ENCODE measurements at places on chromosomes 12 and 14. TPM values are rescaled to one million over a fixed set of nuclear protein-coding genes. Genes with fewer than 3 reads are reported as not detected.
A peak's percentile ranks its signal among the peaks of the same experiment; 100 is the strongest.

DNA sequence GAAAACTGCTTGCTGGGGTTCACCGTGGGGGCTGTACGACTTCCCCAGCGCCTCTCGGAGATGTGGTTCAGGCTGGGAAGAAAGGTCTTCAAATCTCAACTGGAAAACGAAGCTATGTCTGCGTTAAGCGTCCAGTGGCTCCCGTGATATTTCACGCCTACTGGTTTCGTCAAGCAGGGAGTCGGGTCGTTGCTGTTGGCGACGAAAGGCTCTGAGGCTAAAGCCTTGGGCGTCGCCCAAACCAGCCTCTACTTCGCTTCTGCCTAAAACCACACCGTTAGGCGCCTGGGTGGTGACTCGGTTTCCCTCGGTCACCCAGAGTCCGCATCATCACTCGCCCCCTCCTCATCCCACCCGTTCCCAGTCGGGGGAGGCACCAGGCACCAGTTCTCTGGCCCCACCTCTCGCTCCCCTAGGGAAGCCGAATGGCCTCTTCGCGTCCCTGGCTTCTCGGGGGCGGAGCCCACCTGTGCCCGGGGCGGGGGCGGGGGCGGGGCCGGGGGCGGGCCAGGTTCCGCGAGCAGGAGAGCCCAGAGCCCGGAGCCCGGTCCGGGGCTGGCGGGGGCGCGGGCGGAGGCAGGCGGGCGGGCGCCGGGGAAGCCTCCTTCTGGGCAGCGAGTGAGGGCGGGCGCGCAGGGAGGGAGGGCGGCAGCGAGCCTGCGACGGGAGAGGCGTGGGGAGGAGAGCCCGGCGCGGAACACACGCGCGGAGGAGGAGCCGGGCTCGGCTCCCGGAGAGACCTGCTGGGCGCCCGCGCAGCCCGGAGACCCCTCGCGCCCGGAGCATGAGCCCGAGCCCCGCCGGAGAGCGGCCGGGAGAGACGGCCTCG, at the start of gene B4GALNT3:
TSS of gene B4GALNT3 (plus strand) at position 510 of the 829 bp plus-strand sequence. CDS start 438 bp downstream, outside the sequence.
- peak; percentile 24 for DNase-seq

DNA sequence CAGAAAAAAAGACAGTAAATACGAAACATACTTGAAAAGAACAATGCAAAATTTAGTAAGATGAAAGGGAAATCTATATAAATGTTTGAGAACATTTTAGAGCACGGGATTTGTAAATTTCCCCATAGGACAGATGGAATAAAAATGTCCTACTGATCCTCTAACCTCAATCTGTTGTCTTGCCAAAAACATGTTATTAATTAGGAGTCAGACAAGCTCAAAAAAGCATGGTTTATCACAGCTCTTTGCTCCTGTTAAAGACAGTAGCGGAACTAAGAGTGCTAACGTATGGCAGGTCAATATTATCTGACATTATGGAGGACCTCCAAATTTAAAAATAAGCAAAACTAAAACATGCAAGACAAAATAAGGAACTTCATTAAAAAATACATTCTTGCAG, 12.9 kb downstream of the GMFB start:
- no peak for DNase-seq

DNA sequence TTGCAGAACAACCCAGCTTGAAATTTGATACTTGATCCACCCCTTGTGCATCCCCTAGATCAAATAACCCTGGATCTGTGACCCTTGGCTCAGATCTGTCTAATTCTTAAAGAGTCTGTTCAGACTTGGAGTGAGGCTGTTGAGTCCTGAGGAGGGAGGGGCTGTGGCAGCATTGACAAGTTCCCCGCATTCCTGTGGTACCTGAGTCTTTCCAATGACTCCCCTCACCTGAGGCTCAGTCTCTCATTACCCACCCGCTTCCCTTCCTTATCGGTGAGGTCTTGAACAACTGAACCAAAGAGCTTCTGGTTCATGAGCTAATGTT, 16.1 kb upstream of the HDAC7 start:
- DNase-seq: no peak

IGFBP6 gene
- total RNA-seq: 396 TPM

DNA sequence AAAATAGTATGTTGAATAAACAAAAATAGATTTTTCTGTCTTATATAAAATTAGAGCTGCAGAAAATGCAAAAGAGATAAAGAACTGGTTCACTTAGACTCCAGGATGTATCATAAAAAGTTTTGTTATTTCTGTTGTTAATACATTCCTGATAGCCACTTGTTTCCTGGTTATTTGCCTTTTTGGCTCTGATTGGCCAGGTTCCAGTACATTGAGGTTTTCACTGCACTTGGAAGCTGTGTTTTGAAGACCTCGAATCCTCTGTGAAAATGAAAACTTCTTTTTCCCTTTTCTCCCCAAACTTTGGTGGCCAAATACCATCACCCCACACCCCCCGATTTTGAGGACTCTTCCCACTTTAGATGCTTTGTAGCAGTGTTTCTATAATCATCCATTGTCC, 525.3 kb downstream of the MED13L start:
- DNase-seq: peak; percentile 40

CEBPE gene
- not detected for total RNA-seq

CYP27B1 gene
- total RNA-seq: 0.97 TPM

HOXC12 gene
- total RNA-seq: under 0.01 TPM

HOXC10 gene
- 0.43 TPM for total RNA-seq

- no peak for DNase-seq
Observed at GRCh38 chr14:94401083-94401482, 12.7 kb upstream of the SERPINA1 start.

DNA sequence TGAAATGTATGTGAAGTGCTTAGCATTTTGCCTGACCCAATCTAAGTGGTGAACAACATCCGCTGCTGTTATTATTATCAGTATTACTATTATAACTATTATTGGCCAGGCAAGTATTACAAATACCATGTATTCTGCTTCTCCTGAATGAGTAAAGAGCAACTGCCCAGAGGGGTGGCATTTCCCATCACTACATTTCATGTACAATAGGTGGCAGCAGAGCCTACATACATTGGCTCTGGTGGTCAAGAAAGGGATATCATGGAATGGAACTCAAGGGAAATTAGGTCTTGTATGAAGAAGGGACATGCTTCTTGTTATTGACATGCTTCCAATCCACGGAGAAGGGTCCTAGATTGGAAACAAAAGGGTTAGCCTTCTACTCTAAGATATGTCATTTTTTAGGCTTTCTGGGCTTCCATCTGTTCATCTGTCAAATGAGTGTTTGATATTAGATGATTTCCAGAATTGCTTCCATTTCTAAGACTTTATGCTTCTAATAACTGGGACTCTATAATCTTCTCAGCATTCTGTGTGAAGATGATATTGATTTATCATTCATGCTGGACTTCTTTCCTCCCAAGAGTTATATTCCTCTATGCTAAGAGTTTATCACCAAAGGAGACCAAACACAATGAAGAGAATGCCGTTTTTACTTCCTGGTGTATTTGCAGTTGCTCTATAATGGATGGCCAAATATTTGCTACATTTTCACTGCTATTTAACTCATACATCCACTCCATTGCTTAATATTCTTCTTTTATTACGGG, 239.1 kb downstream of the SSPN start:
- peak; percentile 60 for DNase-seq

DNA sequence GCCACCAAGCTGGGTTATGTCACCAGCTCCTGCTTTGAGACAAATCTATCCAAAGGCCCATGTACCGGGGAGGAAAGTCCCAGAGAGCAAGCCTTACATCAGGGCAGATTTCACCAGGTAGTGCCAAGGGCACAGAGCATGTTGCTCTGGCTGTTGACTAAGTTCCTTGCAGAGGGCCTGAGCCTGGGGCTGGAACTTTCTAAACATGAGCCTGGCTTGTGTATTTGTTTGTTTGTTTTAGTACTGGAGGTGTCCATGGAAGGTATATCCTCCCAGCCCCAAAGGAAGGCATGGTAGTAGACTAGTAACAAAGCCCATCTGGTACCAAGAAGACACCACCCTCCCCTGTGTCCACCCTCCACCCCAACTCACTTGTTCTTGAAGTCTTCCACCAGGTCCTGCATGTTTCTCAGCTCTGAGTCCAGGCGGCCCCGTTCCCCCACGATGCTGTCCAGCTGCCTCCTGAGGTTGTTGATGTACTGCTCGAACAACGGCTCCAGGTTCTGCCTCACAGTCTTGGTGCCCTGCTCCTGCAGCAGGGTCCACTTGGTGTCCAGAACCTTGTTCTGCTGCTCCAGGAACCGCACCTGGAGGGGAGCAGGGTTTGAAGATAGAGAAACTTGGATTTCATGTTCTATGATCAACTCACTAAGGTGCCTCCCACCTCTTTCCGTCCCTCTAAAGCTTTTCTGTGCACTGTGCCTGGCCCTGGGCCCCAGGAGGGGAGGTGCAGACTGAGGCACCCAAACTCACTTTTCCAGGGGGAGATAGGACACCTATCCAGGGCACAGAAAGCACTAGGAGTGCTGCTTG, 1.4 kb downstream of the KRT5 start:
- no peak for DNase-seq

DNA sequence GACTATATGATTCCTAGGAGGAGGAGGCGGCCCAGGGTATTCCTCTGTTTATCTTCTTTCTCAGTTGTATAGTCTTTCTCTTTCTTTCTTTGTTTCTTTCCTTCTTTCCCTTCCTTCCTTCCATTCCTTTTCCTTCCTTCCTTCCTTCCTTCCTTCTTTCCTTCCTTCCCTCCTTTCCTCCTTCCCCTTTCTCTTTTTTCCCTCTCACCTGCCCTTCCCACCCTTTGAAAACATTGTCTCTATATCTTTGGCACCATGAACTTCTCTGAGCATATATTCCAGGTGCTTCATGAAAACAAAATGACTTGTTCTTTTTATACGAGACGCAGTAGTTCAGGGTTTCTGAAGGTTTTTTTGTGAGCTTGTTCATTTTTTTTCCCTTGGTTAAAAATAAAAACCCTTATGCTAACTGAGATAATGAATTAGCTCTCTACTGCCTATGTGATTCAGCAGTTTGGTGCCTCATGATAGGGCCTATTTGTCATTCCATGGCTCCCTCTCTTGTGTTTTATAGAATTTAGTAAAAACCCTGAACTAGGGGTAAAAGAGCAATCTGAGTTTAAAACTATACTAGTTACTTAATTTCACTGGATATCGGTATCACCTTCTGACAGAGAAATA, 3.2 kb upstream of the TESPA1 start:
- DNase-seq: no peak

GRCh38 chr12:104672501-104673265, 215.9 kb downstream of the CHST11 start:
- no peak for DNase-seq

- DNase-seq: peak; percentile 63
Observed at GRCh38 chr14:32507029-32507984, 178.2 kb downstream of the AKAP6 start.

DNA sequence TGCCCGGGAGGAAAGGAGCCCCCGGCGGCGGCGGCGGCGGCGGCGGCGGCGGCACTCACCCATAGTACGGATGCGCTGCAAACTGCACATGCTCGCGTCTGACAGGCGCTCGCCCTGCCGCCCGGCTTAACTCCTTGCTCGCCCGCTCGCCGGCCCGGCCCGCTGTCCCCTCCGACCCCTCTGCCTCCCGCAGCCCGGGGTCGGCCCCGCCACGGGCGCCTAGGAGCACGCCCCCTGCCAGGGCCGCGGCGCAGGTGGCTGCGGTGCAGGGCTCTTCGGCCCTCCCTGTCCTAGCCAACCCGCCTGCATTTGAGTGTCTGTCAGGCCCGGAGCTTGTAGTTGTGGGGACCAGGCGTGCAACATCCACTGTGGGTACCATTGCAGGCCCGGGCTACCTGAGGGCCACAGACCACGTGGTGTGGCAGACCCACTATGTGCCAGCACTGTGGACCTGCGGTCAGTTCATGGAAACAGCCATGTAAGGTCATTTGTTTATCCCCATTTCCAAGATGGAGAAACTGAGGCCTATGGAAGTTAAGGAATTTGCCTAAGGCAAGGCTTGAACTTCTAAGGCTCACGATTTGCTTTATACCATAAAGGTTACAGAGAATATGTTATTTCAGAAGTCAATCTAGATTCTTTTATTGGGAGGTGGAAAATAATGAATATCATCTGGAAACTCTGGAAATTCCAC, 17.6 kb upstream of the PLEKHH1 start:
- no peak for DNase-seq

- DNase-seq: no peak
Observed at GRCh38 chr12:129071362-129071761, 218.1 kb downstream of the GLT1D1 start.

BCL2L14 gene
- not detected for total RNA-seq

DNA sequence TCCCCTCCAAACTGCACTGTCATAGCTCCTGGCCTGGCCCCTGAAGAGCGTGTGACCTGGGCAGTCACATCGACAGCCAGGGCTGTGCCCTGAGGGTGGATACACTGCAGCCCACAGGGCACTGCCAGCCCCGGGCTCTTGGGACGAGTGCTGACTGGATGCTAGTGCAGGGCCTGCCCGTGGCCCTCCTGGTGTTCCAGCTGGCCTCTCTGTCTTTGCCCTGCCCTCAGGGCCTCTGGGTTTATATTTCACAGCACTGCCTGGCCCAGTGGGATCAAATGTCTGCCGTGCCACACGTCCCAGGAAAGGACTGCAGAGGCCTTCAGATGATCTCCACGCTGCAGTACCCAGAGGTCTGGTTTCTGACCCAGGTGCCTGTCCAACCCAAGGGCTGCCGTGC, 10.1 kb upstream of the CCDC197 start:
- DNase-seq: no peak

- peak; percentile 18 for DNase-seq
Observed at GRCh38 chr12:52052468-52053186, 1.4 kb downstream of the NR4A1 start.

DNA sequence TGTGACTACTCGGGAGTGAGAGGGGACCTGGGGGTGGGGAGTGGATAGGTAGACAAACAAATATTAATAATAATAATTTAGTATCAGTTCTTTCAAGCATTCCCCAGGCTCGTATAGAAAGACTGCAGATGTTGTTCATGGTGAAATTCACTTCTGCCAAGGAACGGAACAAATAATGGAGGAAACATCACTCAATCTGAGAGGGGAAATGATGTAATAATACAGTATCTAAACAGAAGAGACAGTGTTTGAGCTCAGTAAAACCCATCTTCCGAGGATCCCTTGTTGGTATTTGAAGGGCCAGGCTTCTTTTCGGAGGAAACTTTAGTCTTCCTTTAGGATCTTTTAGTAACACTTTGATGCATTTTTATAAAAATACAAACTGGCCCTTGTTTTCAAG, 114.2 kb downstream of the KCNK10 start:
- no peak for DNase-seq

PZP gene
- total RNA-seq: not detected
